ENCODE measurements at places on chromosomes 7 and 10.

DNA sequence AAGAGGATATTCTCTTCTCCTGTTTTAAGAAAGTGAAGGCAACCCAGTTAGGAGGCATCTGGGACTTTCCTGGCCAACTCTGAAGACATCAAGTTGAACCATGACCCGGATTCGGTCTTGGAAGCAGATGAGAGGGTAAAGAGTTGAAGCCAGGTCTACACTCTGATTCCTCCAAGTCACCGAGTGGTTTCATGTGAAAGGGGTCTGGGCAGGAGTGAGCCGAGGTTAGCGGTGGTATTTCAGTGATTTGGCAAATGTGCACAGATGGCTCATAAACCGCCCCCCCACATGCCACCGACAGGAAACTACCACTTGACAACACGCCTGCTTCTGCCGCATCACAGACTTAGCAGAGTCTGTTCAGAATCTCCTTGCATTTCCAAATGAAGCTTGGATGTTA is 11.4 kb upstream of the REPIN1 start:
- peak; percentile 99 for DNase-seq

DNA sequence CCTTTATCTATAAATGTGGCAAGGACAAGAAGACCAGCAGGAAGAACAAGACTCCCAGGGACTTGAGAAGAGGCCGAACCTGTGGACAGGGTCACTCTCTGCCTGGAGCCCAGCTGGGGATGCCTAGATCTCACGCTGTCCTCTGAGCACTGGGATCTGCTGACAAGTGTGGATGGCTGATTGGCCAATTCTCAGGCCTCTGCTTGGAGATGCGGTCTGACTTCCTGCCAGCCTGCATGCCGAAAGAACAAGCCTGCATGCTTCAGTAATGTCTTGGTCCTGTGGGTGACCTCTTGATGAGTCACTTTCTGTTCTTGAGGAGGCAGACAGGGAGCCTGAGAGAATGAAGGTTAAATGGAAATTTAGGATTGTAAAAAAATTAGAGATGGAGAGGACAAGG is 84.7 kb downstream of the TMEM178B start:
- no peak for DNase-seq

DNA sequence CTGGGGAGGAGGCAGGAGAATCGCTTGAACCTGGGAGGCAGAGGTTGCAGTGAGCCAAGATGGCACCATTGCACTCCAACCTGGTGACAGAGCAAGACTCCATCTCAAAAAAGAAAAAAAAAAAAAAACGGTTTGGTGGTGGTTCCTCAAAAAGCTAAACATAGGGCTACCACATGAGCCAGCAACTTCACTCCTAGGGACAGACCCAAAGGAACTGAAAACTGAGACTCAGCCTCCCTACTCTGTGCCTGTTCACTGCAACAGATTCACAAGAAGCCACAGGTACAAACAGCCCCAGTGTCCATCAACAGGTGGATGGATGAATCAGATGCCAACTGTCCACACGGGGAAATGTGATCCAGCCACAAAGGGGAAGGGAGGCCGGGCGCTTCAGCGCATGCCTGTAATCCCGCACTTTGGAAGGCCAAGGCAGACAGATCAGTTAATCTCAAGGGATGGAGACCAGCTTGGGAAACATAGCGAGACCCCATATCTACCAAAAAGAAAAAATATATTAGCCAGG is 79.1 kb upstream of the TNRC18 start:
- DNase-seq: no peak

GRCh38 chr10:95759233-95759826 is 3.4 kb downstream of the ENTPD1 start:
- no peak for DNase-seq

GRCh38 chr7:748446-748845 is 21.4 kb upstream of the PRKAR1B start:
- no peak for DNase-seq

GRCh38 chr7:78437118-78437517 is 638.5 kb downstream of the PHTF2 start:
- DNase-seq: no peak

GRCh38 chr7:155183655-155184054 is 113.5 kb downstream of the HTR5A start:
- no peak for DNase-seq

DNA sequence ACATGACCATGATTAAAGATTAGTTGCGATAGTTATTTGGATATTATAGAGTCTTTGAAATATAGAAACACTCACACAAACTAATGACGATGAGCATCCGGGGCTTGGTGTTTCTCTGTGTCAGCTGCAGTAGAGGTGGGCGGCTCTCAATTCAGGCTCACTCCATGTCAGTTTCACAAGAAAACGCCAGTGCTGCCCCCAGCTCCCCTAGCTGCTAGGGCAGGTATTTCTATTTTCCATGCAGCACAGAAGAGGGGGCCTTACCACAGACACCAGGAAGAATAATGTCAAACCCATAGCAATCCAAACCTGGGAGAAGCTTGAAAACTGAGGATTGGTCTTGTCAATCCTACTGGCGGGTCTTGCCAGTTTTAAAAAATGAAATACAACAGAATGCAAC is 197.1 kb downstream of the PHTF2 start:
- DNase-seq: no peak

DNA sequence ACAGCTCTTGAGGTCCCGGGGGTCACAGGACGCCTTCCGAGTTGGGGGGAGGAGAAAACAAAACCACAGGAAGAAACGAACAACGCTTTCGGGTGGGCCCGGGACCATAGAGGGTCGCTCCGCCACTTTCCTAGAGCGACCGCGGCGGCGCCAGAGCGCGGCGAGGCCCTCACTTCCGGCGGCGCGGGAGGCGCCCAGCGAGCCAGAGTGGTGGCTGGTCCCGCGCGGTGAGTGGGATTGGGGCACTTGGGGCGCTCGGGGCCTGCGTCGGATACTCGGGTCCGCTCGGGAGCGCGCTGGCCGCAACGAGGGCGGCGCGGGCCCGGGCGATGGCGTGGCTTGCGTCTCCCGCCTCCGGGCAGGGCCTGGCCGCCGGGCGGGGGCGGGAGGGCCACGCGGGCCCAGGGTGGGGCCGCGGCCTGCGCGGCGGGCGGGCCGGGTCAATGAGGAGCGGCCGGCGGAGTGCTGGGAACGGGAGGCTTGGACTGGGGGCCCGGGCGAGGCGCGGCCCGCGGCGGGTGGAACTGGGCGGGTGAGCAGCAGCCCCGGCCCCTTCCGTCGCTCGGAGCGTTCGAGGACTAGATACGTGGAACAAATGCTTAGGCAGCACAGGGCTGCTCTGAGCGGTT is at the start of gene ZNF22:
Gene ZNF22, plus strand, starts transcription at position 172 of the 629 bp plus-strand sequence. CDS start 2,446 bp downstream, outside the sequence.
- DNase-seq: peak; percentile 93

- DNase-seq: peak; percentile 37
Observed at GRCh38 chr7:47253650-47254080, 328.2 kb downstream of the TNS3 start.

DNA sequence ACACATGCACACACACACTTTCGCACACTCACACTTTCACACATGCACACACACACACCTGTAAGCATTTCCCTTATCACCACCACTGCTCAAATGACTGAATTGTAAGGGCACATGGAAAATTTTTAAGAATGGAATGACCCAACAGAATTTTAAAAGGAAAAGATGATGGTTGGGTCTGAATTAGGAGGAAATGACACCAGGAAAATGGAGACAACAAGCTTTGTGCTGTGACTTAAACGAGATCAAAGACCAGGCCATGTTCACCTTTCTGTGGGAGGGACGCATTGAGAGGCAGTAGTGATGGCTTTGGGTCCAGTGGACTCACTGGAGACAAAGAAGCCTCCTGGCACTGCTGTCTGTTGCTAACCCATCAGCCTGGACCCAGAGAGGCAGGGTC is 16.7 kb upstream of the C10orf71 start:
- DNase-seq: no peak

DNA sequence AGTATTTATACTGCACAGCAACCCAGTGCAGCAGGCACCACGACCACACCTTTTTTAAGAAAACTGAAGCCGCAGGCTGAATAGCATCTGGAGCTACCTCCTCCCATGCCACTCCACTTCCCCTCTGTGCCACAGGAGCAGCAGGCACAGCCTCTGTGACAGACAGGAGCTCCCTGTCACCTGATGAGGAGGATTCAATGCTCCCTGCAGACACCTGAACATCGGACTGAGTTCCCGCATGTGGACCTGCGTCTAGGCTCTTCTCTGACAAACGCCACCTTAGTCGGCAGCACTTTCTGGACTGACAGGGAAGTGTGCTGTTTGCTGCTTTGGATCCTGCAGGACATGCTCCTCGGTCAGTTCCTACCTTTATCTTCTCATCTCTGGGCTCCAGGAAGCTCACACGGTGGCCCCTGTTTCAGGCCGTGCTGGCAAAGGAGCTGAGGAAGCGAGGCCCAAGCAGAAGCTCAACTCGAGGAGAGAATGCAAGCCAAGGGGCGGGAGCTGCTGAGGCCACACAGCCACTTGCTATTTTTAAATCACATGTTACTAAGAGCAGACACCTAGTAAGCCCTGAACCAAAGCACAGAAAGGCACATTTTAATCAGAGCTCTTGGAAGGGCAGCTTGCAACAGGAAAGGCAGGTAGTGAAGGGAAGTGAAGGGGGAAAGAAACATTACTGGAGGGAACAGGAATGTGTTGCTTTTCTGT is 56.6 kb downstream of the VOPP1 start:
- DNase-seq: no peak

GRCh38 chr7:123051916-123052315 is 56.4 kb upstream of the TAS2R16 start:
- DNase-seq: no peak

GRCh38 chr10:81306971-81307782 is 567.8 kb upstream of the NRG3 start:
- DNase-seq: no peak

GRCh38 chr7:102413611-102414010 is 17.4 kb downstream of the PRKRIP1 start:
- no peak for DNase-seq

- peak; percentile 88 for DNase-seq
Observed at GRCh38 chr7:5296611-5297226, 14.0 kb downstream of the SLC29A4 start.

GRCh38 chr10:30854656-30855055 is 177.0 kb downstream of the ZNF438 start:
- no peak for DNase-seq

DNA sequence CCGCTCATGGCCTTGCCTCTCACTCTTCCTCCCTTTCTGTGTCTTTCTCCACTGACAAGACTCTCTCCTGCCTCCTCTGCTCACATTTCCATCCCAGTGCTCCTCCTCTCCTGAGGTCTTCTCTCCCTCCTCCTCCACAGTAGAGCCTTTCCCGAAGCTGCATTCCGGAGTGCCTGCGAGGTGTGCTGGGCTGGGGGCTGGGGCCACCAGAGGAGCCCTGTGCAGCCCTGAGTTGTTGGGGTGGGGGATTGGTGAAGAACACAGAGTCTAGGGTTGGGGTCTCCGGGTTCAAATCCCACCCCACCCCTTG is 76.4 kb downstream of the ZMIZ1 start:
- no peak for DNase-seq

GRCh38 chr10:80161321-80162083 is 29.0 kb downstream of the PLAC9 start:
- DNase-seq: peak; percentile 61

GRCh38 chr10:48242171-48242904 is 32.2 kb downstream of the FRMPD2 start:
- DNase-seq: no peak

GRCh38 chr10:43389867-43390266 is 18.4 kb downstream of the FXYD4 start:
- DNase-seq: no peak

DNA sequence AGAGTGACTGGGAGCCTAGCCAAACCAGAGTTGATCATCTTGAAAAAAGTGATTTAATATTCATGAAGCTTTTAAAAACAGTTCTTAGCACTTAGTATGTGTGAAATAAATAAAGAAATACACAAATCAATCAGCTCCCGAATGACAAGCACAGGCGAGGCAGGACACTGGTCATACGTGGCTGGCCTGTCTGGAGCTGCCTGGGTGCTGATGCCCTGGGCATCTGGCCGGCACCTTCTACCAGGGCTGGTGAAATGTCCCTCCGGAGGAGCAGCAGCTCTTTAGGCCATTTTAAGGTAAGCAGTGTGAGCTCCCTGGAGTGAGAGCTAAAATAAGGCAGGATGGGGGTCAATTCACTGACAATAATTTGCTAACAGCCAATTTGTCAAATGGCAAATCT is 23.7 kb downstream of the IL15RA start:
- no peak for DNase-seq

GRCh38 chr10:104434601-104435000 is 81.0 kb downstream of the CFAP58 start:
- DNase-seq: no peak

DNA sequence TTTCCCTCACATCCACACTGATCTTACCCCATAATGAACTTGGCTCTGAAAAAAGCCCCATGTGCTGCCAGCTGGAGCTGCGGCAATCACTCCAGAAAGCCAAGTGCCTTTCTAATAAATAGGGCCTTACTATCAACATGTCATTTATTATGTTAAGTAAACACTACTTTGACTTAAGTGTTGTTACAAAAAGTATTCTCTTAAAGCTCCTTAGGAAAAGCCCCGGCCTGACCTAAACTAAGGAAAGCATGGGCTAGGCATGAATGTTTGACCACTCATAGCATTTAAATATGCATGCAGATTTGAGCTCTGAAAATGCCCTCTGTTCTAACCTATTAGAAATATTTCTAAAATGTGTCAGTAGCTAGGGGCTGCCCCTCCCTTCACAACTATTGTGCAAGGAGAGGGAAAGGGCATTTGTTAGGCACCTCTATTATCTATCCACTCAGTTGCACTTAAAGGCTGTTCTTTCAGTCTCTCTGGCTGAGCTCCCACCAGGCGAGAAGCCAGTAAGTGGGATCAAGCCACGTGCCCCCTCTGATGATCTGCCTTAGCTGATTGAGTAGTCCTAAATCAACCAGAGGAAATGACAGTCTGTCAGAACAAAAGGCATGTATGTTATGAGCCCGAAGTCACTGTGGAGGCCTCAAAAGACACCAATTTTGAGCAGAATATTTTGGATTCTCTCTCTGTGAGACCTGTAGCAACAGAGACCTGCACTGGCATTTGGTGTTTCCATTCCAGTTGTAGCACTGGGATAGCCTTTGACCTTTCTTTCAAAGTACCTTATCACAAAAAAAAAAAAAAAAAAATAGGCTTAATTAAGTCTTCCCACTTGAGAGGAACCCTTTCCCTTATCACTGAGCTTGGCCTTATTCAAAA is 77.1 kb downstream of the ITGB8 start:
- DNase-seq: no peak

DNA sequence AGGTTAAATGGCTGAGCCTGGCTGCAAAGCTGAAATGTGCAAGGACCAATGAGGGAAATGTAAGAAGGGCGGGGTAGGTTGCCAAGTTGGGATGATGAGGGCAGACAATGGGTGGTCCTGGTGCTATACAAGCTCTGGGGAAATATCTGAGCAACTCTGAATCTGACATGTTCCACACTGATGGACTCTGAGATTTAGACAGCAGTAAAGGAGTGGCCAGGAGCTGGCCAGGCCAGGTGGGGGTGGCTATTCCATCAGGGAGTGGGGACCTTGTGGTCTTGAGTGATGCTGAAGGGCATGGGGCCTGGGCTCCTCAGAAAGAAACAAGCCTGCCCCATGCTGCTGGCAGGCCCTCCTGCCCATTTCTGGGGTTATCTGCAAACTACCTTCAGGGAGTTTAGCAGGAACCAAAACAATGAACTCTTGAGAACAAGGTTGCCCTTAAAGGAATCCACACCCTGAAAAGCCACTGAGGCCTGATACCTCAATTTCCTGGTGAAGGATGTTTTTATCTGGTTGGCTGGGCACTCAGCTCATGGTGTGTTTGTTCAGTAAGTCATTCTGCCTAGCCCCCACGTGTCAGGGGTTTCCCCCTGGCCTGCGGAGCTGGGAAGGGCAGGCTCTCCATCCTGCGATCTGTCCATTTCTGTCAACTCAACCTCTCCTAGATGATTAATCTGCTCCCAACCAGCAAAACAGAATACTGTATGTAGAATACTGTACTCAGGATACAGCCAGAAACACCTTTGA is 143.3 kb upstream of the TNS3 start:
- peak; percentile 11 for DNase-seq

- DNase-seq: no peak
Observed at GRCh38 chr10:76432016-76433012, 1000.9 kb downstream of the LRMDA start.

Measured in common myeloid progenitor, CD34-positive (primary cell).